Iris pigment epithelial cell (primary cell): ENCODE measurements at places on chromosomes 2 and 18.

DNA sequence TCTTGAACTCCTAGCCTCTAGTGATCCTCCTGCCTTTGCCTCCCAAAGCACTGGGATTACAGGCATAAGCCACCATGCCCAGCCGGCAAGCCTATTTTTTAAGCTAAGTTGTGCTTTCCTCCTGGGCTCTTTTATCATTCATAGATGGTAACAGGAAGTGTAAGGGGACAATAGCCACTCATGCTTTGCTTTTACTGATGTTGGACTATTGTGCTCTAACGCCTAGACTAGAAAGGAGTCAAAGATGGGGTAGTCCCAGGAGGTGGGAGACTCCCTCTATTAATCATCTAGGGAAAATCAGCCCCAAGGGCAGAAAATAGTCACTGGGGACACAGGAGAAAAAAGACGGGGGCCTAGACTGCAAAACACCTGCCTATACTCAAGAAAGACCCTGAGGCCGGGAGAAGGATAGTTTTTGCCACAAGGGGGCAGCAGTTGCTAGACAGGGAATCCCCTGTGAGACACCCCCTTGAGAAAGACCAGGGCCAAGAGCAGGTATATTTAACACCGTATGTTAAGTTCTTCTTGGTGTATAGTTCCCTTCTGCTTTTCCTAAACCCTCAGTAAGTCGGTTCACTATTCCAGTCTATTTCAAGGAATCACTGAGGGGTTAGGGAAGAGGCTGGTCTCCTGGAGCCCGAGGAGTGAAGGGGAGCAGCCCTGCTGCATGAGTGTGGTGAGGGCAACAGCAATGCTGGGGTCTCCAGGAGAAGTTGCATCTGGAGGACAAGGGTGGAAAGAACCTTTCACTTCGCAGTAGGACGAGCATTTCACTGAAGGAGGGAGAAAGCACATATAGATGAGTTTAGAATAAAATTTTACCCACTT is 2.1 kb upstream of the CXCR1 start:
- peak; percentile 27 for DNase-seq

DNA sequence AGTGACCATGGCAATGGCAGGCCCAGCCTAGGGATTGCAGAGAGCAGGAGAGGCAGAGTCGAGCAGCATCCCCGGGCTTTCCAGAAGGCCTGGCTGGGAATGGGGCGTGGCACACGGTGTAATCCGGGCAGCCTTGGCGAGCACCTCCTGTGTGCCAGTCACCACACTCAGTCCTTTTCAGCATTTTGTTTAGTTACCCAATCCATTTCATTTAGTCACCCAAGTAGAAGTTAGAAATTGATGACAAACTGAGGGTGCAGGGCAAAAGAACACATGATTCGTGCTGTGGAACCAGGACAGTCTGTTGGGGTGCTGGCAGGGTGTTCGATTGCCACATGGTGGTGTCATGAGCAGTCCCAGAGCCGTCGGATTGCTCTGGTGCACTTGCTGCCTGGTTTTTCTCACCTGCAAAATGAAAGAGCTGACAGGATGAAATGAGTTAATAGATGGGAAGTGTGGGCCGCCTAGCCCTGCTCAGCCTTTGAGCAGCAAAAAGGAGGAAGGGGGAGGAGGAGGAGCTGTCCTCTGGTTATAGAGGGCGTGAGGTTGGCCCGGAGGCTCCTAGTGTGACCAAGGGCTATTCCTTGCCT is 299.4 kb downstream of the AGAP1 start:
- DNase-seq: peak; percentile 15

- DNase-seq: peak; percentile 99
Measured at GRCh38 chr2:37802899-37803379, 122.1 kb upstream of the RMDN2 start.

DNA sequence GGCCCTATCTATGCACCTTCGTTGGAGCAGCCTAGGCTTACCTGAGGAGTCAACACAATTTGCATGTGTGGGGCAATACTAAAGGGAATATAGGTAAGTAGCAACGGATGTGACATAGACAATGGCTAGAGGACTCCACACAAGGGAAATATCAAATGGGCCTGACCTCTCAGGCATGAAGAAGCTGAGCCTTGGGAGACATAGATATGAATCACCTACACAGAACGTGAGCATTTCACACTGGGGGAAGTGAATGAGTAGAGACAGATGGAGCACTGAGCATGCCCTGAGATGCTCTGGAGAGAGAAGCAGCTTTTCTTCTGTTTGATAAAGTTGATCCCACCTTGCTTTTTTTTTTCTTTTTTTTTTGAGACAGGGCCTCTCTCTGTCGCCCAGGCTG is 97.9 kb downstream of the ATL2 start:
- peak; percentile 59 for DNase-seq

- no peak for DNase-seq
Measured at GRCh38 chr2:72159211-72159993, 11.7 kb upstream of the CYP26B1 start.

GRCh38 chr2:48209214-48209885 is 303.1 kb upstream of the FBXO11 start:
- peak; percentile 69 for DNase-seq

DNA sequence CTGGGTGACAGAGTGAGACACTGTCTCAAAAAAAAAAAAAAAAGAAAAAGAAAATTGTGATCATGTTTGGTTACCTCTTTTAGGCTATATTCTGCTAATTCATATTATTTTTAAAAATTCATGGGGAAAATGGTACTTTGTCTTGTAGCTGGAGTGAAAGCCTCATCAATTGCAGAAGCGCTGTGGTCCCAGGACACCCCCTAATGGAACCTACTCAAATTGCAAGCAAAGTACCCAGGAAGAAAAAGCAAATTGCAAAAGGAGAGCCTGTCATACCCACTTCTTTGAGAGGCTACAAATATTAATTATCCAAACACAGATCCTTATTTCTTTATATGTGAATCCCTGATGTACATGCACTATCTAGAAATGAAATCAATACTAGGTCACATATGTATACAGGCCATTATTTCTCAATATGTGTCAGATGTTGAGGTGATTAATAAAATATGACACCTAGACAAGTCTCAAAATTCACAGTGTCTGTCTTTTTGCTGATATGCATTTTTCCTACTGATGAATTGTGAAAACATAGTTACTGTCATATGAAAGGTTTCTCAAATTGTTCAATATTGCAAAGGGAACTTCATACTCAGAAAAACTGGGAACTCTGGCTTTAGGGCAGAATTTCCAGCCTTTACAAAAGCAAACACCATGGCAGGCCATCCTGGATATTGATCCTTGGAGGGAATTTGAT is 12.6 kb downstream of the CRACDL start:
- no peak for DNase-seq

DNA sequence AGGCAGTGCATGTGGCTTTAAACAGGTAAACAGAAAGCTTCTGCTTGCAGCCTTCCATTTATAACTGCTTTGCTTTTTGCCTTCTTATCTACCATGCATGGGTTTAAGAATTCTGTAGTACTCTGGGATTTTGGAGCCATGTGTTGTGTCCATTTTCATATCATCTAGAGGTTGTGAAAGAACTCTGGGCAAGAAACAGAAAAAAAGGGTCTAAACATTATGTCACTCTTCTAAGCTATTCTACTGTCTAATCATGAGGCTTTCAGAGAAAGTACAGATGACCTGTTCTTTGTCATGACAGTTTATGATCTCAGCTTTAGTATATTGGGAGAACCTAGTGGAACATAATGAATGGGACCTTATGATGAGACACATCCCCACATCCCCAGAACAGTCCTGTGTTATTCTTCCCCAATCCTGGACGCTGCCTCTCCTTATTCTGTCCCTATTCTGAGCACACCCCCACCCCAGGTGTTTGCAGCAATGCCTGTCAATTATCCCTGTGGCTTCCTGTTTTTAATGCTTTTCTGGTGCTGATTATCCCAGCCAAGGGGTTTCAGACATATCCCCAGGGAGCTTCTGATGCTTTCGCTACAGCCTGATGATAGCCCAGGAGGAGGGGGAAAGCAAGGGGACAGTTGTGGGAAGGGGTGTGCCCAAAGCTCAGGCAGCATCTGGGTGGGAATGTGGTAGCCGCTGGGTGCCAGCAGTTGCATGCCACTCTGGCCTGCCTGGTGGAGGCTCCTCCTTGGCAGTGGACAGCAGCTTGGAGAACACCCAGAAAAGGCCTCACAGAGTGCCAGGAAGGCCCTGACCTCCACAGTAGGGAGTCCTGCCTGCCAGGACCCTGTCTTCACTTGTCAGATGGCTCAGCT is 169.5 kb upstream of the MAP3K20 start:
- no peak for DNase-seq

DNA sequence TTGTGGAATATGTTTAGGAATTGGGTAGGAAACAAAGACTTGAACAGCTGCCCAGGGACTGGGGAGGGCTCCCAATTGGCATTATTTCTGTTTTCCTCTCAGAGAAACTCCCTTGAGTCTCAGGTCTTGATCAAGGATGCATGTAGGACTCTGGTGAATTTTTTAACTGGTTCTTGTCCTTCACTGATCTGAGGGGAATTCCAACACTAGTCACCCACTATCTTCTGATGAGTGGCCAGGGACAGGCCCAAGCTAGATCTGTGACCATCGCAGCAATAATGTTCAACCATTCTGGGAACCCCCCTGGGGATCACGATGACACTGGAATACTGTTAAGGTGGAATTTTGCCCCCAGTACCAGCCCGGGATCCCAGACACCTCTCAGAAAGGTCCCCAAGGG is 132.0 kb downstream of the SH3BP4 start:
- DNase-seq: no peak
